Skeletal muscle cell (primary cell): ENCODE measurements at places on chromosomes 4 and X.

DNA sequence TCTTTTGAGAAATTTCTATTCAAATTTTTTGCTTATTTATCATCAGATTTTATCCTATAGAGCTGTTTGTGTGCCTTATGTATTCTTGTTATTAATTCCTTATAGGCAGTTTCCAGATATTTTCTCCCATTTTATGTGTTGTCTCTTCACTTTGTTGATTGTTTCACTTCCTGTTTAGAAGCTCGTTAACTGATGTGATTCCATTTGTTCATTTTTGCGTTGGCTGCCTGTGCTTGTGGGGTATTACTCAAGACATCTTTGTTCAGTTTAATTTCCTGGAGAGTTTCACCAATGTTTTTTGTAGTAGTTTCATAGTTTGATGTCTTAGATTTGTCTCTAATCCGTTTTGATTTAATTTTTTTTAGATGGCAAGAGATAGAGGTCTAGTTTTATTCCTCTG is 14.6 kb downstream of the ZNF718 start:
- no peak for DNase-seq

DNA sequence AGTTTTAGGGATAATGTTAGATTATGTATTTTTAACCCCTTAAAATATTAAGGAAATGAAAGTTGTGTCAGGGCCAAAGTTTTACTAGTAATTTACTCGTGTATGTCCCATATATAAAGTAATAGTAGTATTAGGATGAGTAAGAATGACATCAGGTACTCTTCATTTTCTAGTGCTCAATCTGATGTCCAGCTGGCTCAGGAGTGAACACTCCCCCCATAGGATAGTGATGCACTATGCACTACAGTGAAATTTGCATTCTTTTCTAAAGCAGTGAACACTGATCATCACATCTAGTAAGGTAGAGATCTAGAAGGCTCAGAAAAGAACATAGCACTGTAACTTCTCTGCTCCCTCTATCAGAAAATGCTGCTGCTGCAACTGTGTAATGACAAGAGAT is 409.7 kb downstream of the GLUD2 start:
- no peak for DNase-seq

- no peak for DNase-seq
These were observed 109.4 kb upstream of the TLL1 start for GRCh38 chr4:165763640-165764039.

- no peak for DNase-seq
These were observed 2396.7 kb downstream of the PCDH7 start for GRCh38 chr4:33116871-33117270.

DNA sequence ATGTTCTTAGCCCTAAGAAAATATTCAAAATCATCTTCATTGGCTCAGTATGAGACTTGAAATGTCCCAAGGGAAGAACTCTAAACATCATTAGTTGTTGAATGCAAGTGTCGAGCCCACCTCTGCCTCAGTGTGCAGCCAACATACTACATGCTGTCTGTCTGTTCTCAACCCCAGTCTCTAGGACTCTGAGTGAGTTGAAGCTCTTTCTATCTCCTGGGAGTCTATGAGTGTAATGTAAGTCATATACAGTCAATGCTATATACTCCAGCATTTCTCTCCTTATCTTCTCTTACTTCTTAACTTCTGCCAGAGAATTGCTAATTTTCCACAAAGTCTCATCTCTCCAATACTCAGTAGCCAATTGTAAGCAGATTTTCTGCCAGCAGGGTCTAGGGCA is 61.3 kb downstream of the SPATA18 start:
- DNase-seq = no peak

DNA sequence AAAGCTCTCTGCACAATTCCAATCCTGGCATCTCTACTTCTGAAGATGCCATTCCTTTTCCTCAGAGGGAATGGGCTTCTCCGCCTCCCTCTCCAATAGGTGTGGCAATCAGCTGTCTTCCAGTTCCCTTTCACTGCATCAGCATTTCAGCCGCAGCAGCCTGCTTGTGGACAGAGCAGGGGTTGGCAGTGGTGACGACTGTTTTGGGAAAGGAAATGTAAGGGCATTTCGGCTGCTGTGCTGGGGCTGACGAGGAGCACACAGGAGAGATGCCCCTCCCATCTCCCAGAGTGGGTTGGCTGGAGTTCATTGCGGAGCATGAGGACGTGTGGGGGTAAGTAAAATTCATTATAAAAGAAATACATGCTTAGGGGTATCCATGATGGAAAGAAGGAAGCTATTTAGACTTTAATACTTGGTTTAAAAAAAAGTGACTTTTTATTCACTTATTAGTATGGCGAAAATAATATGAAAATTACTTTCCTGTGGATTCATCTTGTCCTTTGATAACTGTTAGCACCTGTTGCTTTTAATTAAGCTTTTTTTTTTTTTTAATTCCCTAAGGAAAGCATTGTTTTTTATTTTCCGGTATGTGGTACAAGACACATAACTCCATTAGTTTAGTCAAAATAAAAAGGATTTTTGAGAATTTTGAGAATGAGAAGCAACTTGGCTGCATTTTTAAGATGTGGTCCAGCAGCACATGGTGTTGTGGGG is at the start of gene LIMCH1:
Gene LIMCH1, plus strand, starts transcription at position 141 of the 717 bp plus-strand sequence. CDS start 67,839 bp downstream, outside the sequence.
- no peak for DNase-seq

DNA sequence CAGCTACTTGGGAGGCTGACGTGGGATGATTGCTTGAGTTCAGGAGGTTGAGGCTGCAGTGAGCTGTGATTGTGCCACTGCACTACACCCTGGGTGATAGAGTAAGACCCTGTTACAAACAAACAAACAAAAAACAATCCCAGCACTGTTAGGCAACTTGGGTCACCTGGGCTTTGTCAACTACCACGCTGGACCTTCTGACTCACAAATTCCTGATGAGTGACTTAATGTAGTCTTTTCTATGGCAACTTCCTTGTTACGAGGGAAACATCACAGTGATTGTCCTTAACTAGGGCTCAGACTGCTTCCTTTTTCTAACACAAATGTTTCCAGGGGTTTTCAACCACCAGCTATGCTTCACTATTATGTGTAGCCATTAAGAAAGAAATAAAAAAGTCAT is 128.8 kb upstream of the GPC4 start:
- peak; percentile 36 for DNase-seq

DNA sequence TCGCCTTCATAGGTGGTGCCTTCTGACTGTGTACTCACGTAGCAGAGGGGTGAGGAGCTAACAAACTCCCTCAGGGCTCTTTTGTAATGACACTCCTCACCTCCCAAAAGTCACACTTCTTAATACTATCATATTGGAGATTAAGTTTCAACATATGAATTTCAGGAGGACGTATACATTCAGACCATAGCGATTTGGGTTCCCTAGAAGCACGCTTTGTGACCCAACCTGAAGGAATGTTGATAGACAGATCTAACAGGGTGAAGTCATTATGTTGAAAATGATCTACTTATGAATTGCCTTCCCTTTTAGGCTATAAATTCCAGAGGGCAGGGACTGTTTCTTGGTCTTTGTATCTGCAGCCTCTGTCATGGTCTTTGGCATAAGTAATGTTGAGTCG is 3.2 kb upstream of the KLHL34 start:
- DNase-seq = no peak

- DNase-seq = no peak
These were observed 1.9 kb downstream of the FAM114A1 start for GRCh38 chr4:38869511-38869910.

- DNase-seq = no peak
These were observed 170.9 kb upstream of the PCDH18 start for GRCh38 chr4:137703195-137703594.

DNA sequence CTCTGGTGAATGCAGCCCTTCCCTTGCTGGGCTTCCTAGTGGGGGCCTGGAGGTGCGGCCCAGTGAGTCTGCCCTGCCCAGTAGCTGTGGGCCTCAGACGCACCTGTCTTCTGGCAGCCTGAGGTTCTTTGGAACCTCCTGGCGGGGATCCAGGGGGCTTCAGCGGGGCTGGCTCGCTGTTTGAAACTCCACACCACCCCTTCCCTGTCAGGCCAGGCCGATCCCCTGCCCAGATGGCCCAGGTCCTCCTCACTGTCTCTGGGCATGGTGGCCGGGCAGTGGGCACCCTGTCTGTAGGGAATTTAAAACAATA is 10.7 kb upstream of the NKX1-1 start:
- DNase-seq = no peak

DNA sequence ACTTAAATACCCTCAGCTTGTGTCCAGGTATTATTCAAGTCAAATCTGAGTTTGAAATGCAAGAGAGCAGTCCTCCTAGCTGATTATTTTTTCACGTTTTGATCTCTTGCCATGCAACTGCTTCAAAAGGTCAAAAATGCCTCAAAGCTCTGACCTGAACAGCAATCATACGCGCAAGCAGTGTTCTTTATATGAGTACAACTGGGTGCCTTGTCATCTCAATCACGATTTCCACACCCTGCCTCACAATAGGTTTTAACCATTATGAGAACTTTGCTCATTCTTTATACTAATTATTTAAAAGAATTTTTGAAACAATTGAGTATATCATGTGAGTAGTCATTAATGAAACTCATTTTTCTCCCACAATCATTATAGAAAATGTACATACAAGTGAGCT is 649.1 kb downstream of the DMD start:
- no peak for DNase-seq

DNA sequence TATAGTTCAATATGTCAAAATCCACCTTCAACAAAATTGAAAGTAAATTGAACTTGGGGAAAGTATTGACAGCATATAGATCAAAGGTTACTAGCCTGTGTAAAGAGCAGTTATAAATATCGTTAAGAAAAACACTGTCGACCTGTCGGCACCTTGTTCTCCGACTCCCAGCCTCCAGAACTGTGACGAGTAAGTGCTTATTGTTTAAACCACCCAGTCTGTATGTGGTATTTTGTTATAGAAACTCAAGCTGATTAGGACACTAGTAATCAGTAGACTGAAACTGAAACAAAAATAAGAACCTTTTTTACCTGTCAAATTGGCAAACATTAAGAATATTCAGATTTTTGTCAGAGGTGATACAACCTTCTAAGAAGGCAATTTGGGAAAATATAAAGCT is 17.0 kb downstream of the HTT start:
- DNase-seq = no peak

GRCh38 chrX:107571296-107571998 is 56.9 kb upstream of the PRPS1 start:
- DNase-seq = peak; percentile 81

DNA sequence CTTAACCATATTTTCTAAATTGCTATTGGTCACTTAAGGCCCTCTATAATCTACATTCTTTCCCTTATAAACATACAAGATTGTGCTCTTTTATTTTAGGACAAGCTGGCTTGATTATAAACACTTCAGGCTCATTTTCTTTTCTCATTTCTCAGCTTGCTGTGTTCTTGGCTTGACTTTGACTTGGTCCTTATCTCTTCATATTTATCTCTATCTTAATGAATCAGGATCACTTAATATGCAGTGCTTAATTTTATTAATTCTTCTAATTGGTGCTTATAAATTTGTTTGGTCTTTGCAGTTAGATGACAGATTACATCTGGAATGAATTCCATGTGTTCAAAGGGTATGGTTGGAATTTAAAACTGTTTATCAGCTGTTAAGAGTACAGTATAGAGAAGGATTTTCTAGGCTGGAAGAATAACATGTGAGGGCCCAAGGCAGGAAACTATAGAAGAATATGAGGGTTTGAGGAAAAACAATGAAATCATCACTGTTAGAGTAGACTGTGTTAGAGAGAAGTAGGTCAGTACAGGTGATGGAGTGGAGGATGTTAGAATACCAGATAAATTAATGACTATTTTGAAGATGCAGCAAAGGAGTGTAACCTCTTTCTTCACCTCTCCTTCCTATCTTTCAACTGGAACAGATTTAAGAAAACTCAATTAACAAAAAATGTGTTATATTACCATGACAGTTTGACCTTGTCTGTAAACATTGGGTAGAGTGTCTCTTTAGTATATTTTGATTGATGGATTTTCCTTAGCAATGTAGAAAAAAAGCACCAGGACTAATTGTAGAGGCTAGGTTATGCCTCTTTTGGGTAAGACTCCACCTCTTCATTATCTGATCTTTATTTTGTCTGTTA is 169.6 kb downstream of the RAPGEF2 start:
- DNase-seq = no peak

- peak; percentile 86 for DNase-seq
These were observed 53.3 kb downstream of the NFKB1 start for GRCh38 chr4:102554482-102554881.

DNA sequence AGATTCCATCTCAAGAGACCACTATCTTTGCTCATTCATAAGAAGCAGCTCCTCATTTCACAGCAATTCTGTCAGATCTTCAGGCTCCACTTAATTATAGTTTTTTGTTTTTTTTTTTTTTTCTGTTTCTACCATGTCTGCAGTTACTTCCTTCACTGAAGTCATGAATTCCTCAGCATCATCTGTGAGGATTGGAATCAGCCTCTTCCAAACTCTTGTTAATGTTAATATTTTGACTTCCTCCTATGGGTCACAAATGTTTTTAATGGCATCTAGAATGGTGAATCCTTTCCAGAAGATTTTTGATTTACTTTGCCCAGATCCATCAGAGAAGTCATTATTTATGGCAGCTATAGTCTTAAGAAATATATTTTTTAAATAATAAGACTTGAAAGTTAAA is 53.1 kb downstream of the BMP2K start:
- peak; percentile 7 for DNase-seq

DNA sequence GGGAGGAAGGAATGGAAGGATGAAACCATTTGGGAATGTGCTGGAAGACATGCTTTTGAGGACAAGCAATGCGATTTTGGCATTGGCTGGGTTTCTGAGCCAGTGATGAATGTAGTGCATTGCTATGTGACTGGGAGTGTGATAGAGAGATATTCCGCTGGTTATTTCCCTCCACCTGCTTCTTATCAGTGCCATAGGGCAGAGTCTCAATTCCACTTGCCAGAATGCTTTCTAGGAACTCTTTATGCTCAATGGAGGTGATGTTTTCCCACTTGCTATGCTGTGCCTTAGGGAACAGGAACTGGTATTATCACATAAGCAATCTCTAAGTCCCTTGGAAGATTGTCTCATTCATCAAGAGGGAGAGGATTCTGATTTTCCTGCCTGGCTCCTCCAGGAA is 28.0 kb downstream of the TBL1X start:
- no peak for DNase-seq

GRCh38 chr4:71487344-71487920 is 148.6 kb downstream of the SLC4A4 start:
- DNase-seq = no peak

- DNase-seq = peak; percentile 93
These were observed 25.3 kb upstream of the SOD3 start for GRCh38 chr4:24770032-24770584.

DNA sequence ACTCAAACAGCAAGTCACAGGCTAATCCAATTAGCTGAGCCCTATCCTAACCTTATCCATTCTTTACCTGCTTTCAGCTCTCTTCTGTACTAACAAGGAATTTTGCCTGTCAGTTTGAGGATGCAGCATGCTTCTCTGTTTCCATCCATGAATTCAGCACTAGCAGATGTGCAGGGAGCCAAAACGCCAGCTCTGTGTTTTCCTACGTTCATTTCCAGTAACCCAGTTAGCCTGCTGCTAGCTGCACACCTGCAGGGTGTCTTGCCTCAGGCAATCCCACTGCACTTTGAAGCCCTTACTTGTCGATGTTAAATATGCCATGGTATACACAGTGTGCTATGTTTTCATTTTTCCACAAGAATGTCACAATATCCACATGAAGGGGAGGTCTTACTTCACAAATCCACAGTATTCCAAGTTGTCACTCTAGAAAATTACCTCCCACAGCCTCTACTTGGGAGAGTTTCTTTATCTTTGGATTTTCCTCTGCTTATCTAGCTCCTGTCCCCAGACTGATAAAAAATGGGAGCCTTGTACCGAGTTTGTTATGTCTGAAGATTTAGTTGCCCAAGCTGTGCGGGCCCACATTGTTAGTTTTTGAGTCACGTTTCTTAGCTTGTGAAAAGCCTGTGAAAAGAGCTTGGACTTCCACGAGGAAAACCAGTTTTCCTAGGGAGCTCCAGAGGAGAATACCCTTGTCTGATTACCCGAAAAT is 127.6 kb upstream of the HHIP start:
- DNase-seq = no peak

- no peak for DNase-seq
These were observed 16.7 kb downstream of the RBMX start for GRCh38 chrX:136863826-136864225.
